ENCODE measurements at places on chromosomes 6 and 20.

DNA sequence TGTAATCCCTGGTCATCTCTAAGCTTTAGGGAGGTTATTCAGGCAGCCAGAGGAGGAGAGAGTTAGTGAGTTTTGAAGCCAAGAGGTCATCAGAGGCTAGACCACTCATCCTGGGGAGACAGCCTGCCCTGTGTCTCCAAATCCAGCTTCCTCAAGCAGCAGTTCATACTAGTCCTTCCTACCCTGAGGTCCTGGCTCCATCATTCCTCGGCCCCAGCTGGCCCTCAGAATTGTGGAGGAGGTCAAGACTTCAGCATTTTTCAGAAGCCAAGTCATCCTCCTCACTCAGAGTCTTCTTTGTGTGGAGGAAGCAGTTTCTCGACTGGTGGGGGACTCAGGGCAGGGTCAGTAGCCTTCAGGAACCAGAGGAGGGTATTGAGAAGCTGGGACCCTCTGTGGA is 12.4 kb upstream of the KIAA1755 start:
- DNase-seq: peak; percentile 61

DNA sequence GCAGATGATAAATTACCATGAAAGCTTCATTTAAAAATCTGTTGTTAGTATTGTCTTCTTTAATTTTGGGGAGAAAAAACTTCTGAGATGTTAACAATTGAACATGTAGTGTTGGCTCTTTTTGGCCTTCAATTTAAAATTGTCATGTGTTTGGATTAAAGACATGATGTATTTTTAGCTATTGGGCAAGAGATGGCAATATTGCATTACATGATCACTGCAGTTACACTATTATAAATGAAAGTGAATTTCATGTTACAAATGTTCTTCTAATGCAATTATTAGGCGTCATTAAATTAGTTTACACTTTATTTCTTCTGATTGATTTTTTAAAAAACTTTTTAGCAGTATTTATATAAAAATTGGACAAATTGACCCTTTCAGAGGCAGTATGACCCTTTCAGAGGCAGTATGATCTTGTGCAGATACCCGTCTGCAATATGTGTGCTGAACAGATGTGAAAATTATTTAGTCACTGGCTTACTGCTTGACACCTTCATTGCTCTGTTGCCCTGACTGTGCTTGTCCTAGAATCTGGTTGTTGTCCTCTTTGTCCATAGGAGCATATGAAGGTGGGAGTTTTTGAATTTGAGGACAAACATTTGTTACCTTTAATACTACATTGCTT is 25.8 kb downstream of the CDKAL1 start:
- DNase-seq: no peak

DNA sequence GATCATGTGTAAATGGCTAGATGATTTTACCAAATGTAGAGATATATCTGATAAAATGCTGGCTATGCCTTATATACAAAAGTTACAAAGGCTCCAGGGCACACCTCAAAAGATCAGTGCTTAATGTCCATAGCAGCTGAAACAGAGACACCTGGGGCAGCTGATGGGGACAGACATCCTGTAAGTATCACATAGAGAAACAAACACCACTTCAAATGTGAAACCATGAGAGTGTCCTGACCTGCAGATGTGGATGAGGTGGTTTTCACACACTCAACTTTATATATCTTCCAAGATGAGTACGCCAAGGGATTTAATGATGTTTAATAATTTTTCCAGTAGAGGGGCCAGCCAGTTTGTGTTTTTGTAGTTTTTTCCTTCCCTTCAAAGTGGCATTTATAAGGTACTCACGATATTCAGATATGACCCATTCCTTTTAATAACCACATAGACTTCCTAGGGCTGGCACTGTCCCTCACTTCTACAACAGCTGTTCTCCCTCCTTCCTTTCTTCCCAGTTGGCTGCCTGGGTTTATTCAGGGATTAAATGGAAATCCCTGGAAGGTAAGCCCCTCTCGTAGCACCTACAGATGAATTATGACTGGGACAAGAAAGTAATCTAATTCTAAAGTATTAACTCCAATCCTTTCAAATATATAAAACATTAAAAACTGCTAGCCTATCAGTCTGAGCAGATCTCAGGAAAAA is 50.3 kb upstream of the MCM9 start:
- DNase-seq: no peak

DNA sequence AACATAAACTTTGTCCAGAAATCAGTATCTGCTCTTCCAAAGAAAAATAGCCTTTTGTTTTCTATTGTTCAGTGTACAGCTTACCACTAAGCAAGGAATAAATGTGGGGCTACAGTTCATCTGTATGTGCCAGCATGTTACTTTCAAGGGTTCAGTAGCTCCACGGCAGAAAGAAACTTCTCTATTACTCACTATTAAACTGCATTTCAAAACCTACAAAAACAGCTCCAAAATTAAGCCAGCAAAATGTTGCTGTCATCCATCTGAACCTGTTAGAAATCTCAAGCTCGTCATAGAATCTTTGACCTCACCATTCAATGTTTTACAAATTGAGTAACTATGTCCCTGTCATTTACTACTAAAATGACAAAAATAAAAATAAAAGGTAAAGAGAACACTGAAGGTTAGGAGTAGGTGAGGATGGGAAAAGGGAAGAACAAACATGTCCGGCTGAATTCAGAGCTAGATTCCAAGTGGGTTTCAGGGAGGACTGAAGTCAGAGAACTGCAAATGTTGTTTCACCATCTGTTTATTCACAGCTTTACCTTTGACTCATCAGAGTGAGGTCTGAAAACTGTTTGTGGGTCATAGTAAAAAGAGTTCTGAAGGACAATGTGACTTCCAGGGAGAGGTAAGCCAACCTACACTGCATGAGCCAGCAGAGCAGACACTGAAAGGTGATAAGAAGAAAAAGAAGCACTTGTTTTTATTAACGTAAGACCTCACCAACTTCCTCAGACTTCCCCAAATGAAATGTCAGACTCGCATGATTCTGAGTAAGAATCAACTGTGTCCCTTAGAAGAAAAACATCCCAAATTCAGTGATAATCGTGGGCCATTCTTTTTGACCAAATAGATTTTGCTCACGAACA is 62.0 kb downstream of the ATXN1 start:
- DNase-seq: no peak

DNA sequence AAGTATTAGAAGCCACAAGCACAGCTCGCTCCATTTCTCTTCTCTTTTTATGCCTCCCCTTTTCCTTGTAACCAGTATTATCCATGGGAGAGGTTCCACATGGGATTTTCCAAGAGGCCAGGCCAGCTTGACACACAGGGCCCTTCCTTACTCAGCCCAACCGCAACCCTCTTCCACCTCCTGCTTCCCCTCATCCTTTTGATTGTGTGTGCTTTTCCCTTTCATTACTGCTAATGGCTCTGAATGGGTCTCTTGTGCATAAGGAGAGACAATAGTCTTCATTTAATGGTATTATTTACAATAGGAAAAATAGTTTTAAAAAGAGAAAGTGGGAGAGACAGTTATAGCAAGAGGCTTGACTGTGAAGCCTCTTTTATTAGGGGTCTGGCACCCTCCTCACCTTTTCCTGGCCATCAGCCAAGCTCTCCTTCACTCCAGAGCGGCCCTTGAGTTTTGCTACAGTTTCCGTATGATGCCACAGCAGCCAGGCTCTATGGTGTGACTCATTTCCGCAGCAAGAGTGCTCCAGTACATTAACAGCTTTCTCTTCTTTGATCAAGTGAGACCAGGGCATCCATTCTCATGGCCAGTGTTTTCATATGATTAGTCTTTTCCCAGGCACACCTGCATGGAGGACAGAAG is 579.5 kb downstream of the TFAP2B start:
- DNase-seq: no peak

- no peak for DNase-seq
Measured at GRCh38 chr6:17741507-17741906, 34.8 kb upstream of the NUP153 start.

GRCh38 chr20:6051505-6051904 is 2.4 kb downstream of the LRRN4 start:
- DNase-seq: peak; percentile 15

DNA sequence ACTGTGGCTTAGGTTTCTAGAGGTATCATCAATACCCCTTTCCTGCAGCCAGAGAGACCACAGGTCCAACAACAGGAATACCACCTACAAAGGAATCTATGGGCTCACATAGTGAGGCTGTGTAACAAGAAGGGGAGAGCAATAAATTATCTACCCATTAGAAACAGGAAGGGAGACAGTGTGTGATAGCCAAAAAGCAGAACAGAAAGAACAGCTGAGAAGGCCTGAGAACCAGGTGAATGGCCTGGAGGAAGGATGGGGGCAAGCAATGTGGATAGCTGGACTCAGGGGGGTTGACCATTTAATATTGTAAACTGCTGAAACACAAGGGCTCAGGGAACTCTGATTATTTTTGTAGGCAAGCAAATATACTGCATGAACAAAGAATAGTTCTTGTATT is 628.2 kb downstream of the COL12A1 start:
- peak; percentile 24 for DNase-seq

- DNase-seq: no peak
Measured at GRCh38 chr6:170088582-170088955, 202.3 kb downstream of the DLL1 start.

DNA sequence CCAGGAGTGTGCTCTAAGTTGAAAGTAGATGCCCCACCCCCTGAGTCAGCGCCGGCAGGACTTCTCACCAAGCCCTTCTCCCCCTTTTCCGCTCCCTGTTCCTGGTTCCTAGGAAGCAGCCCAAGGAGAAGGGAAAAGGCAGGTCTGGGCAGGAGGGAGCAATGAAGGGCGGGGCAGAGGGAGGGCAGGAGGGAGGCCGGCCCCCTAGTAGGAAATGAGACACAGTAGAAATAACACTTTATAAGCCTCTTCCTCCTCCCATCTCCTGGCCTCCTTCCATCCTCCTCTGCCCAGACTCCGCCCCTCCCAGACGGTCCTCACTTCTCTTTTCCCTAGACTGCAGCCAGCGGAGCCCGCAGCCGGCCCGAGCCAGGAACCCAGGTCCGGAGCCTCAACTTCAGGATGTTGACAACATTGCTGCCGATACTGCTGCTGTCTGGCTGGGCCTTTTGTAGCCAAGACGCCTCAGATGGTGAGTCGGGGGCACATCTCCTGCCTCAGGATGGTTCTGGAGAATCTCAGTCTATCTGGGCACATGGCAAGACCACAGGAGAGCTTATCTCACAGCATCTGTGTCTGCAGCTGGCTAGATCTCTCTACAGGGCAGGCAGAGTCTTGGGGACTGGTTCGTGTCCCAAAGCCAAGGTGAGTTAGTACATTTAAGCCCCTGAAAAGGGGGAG is at the start of gene PROCR:
Gene PROCR (plus strand): TSS at position 320 of the 681 bp plus-strand sequence. CDS start 83 bp downstream, at position 403.
- DNase-seq: peak; percentile 98

GRCh38 chr6:100271625-100272024 is 193.1 kb downstream of the SIM1 start:
- no peak for DNase-seq

DNA sequence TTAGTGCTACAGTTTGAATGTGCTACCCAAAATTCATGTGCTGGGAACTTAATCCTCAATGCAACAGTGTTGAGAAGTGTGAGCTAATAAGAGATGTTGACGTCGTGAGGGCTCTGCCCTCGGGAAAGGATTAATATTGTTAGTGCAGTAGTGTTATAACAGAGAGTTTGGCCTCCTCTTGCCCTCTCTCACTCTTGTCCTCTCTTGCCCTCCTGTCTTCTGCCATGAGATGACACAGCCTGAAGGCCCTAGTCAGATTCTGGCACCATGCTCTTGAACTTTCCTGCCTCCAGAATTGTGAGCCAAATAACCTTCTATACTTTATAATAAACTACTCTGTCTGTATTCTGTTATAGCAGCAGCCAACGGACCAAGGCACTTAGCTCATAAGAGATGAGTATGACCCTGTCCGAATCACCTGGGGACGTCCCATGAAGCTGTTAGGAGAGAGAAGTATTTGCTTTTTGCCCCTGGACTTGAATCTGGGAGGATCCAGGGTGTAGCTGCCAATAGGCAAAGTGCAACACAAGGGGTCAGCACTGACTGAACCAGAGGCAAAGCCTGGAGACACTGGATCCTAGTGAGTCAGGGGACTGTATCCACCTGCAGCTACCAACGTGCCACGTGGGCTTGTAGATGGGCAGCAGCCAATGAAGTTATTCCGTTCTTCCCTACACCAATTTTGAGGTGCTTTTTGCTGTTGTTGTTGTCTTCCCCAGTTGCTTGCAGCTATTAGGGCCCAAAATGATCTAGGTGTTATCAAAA is 233.7 kb downstream of the THBS2 start:
- DNase-seq: no peak

DNA sequence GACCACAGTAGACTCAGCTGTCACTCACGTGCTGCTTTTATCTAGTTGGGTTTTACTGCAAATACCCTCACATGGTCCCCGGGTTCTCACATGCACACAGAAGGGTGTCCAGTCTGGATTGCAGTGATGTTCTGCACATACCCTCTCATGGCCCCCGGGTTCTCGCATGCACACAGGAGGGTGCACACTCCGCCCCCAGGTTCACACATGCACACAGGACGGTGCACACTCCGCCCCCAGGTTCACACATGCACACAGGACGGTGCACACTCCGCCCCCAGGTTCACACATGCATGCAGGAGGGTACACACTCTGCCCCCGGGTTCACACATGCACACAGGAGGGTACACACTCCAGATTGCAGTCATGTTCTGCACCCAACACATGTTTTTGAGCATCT is 224.3 kb downstream of the ERMARD start:
- DNase-seq: no peak

GRCh38 chr6:11424395-11425034 is 113.0 kb upstream of the TMEM170B start:
- no peak for DNase-seq

GRCh38 chr6:160060221-160060620 is 61.4 kb upstream of the SLC22A1 start:
- no peak for DNase-seq

- DNase-seq: peak; percentile 69
Measured at GRCh38 chr6:26554697-26555504, 16.7 kb downstream of the HMGN4 start.

GRCh38 chr6:118992186-118992795 is 57.3 kb upstream of the MCM9 start:
- DNase-seq: no peak

GRCh38 chr6:120274547-120274946 is 925.0 kb upstream of the MAN1A1 start:
- no peak for DNase-seq

DNA sequence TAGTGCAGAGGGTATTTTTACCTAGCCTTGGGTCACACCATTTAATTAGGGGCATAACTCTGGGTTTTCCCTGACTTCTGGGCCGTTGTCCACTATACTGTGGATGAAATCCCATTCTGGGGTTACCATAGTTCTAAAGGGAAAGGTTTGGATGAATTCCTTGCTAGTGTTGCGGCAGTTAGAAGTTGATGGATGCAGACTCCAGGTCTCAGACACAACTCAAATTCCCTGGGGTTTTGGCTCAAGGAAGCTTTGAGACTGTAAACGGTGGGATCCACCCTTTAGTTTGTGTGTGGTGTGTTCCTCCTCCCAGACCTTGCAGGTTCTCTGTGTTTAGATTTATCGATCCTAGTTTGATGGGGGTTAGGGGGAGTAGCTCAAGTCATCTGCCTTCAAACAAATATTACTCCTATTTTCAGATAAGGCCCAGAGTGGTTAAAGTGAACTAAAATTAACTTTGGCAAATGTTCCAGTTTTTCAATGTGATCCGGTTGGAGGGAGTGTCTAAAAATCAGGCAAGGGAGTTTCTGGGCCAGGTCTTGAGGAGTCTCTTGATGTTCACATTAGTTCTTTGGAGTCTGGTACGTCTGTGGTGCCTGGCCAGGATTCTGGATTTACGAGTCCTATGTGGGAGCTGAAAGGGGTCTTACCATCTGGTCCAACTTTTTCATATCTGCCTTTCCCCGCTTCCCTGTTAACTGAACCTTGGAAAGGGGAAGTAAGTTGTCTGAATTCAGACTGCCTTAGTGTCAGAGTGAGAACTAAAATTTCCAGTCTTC is 1.5 kb downstream of the RALY start:
- DNase-seq: peak; percentile 7

- no peak for DNase-seq
Measured at GRCh38 chr20:51609251-51609650, 66.7 kb upstream of the NFATC2 start.

GRCh38 chr6:32462609-32463008 is 22.9 kb downstream of the HLA-DRA start:
- no peak for DNase-seq
